ENCODE measurements at places on chromosomes 12 and 14.
A peak's percentile ranks its signal among the peaks of the same experiment; 100 is the strongest.

DNA sequence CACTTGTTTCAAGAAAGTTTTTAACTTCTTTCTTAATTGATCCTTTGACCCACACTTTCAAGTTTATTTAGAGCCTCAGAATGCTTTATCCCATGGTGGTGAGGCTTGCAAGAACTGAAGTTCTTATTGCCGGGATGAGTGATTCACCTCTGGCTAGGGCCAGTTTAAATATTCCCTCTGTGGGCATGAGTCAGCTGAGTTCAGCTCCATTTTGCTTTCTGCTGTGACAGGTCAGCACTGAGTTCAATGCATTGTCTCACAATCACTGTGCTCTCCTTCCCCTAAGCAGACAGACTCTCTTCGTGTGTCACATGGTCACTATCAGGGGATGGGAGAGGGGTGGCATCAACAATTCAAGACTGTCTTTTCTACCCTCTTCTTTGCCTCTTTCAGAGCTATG lies 514.6 kb upstream of the FBXO33 start:
- DNase-seq = no peak

- peak; percentile 77 for DNase-seq
These were observed 30.7 kb downstream of the GRIP1 start for GRCh38 chr12:66648033-66648735.

DNA sequence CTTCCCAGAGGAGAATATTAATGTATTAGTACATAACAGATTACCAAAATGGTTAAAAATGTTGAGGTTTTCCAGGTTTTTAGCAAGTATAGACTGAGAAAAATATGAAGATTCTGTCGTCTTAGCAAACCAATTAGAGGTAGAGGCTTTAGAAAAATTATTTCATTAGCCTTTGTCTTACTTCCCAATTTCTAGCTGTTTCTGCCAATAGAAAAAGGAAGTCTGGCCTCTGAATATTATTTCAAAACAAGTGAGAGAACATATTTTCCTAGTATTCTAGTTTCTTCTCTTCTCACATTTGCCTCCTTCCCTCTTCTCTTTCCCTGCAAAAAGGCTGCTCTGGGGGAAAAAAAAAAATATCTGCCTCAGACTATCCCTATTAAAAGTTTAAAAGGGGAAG lies 16.4 kb downstream of the IPO8 start:
- no peak for DNase-seq

GRCh38 chr12:46803517-46803916 lies 22.3 kb downstream of the SLC38A4 start:
- no peak for DNase-seq

DNA sequence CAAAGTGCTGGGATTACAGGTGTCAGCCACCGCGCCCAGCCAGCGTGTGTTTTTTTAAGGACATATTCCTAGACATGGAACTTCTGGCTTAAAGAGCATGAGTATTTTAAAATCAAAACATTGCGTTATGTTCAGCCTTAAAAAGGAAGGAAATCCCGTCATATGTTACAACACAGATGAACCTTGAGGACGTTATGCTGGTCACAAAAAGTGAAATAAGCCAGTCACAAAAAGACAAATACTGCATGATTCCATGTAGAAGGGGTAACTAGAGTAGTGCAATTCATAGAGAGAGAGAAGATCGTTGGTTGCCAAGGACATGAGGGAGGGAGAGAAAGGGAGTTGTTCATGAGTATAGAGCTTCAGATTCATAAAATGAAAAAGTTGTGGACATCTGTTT lies 53.9 kb downstream of the ACACB start:
- DNase-seq = no peak

- no peak for DNase-seq
These were observed 144.2 kb downstream of the KICS2 start for GRCh38 chr12:64077922-64078321.

DNA sequence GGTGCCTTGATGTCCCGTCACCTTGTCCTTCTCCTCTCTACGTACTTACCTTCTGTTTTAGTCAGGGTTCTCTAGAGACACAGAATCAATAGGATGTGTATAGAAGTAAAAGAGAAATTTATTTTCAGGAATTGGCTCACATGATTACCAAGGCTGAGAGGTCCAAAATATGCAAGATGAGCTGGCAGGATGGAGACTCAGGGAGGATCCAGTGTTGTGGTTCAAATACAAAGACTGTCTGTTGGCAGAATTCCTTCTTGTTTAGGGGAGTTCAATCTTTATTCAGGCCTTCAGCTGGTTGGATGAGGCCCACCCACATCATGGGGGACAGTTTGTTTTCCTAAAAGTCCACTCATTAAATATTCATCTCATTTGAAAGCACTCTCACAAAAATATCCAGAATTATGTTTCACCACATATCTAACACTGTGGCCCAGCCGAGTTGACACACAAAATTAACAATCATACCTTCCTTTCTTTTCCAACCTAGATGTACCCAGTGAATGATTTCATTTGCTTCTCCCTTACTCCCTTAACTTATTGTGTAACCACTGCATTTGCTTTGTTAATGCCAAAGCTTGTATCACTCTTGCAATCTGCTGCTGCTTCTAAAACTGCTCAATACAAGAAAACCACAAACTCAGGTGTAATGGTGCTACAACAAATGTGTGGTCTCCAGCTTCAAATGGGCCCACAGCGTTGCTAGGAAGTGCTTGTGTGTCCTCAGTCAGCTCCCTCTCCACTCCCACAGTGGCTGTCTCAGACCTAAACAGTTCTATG lies 195.4 kb upstream of the ARHGAP5 start:
- DNase-seq = no peak

DNA sequence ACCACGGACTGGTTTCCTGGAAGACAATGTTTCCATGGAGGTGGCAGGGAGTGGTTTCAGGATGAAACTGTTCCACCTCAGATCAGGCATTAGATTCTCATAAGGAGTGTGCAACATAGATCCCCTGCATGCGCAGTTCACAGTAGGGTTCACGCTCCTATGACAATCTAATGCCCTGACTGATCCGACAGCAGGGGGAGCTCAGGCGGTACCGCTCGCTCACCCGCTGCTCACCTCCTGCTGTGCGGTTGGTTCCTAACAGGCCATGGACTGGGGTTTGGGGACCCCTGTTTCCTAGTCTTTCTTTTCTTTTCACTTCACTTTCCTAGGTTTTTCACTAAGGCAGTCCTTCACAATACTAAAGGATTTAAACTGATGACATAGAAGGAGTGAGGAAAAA lies 39.6 kb downstream of the GUCY2C start:
- no peak for DNase-seq

Measured in NCI-H524 treated with DMSO at 0.1 percent for 48 hours (cell line).